Activated naive CD8-positive, alpha-beta T cell treated with anti-CD3 and anti-CD28 coated beads for 36 hours (primary cell): ENCODE measurements at places on chromosomes 16 and 17.

DNA sequence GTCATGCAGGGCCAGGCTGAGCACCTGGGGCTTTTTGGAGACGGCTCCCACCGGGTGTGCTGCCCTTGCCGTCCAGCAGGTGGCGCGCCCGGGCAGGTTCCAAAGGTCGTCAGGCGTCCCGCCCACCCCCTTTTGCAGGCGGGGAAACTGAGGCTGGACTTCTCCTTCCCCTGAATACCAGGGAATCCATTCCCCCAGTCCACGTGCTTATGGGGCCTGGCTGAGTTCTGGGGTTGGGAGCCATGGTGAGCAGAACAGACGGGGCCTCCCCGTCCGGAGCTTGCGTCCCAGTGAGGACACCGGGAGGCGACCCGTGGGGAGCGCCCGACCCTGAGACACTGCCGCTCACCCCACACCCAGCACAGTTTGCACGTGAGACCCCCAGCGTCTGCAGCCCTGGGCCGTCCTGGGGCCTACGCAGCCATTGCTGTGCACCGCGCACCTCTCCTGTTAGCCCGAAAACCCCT lies 51.8 kb upstream of the JPH3 start:
- peak; percentile 56 for DNase-seq

GRCh38 chr17:45430738-45431530 lies 1.7 kb downstream of the ARHGAP27 start:
- DNase-seq, result peak; percentile 67

DNA sequence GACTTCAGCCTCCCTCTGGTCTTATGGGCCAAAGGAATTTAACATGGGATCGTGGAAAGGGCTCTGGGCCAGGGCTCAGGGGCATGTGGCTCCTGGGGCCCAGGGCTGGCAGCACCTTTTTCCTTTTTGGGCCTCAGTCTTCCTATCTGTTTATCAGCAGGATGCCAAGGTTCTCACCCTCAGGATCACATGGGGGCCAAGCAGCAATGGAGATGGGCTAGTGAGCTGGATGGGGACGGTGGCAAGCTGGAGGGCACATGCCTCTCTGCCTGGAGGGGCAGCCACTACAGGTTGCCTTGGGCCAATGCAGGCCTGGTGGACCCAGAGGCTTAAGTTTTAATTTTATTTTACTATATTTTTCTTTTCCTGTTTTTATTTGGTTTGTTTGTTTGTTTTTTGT lies 95.4 kb downstream of the CYLD start:
- DNase-seq, result no peak

GRCh38 chr17:34070712-34071111 lies 184.4 kb upstream of the CCL2 start:
- no peak for DNase-seq

- DNase-seq, result no peak
Observed at GRCh38 chr16:26816885-26817571, 249.7 kb upstream of the C16orf82 start.

DNA sequence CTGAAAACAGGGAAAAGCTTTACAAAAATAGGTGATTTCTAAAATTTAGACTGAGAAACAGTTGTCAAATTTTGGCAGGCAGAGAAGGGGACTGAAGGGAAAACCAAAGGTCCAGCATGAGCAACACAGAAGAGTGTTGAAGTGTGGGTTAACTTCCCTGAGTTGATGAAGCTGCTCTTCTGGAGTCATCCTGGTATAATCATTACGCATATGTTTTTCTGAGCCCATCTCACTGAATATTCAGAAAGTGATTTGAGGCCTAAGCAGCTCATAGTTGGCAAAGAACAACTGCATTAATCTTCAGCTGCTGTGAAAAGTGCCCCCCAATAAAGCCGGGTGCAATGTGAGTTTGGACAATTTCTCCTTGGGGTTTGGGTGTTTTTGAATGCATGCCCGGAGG lies 115.0 kb upstream of the RBBP6 start:
- no peak for DNase-seq

DNA sequence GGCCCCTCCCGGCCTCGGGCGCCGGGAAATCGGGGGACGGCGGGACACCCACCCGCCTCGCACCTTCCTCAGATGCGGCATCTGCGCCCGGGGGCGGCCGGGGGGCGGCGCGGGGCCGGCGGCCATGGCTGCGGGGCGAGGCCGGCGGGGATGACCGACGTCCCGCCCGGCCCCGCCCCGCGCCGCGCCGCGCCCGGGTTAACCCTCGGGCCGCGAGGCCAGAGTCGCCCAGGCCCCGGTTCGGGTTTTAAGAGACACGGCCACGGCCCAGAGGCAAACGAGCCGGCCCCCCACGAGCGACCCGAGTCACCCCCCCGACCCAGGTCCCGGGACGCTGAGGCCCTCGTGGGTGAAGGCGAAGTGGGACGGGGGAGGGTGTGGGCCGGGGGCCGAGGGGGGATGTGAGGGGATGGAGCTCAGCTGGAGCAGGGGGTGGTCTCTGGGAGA lies at the start of gene RGS11:
RGS11 (minus strand) TSS at position 159 of the 447 bp plus-strand sequence; CDS start at position 126, 33 bp downstream.
- no peak for DNase-seq

DNA sequence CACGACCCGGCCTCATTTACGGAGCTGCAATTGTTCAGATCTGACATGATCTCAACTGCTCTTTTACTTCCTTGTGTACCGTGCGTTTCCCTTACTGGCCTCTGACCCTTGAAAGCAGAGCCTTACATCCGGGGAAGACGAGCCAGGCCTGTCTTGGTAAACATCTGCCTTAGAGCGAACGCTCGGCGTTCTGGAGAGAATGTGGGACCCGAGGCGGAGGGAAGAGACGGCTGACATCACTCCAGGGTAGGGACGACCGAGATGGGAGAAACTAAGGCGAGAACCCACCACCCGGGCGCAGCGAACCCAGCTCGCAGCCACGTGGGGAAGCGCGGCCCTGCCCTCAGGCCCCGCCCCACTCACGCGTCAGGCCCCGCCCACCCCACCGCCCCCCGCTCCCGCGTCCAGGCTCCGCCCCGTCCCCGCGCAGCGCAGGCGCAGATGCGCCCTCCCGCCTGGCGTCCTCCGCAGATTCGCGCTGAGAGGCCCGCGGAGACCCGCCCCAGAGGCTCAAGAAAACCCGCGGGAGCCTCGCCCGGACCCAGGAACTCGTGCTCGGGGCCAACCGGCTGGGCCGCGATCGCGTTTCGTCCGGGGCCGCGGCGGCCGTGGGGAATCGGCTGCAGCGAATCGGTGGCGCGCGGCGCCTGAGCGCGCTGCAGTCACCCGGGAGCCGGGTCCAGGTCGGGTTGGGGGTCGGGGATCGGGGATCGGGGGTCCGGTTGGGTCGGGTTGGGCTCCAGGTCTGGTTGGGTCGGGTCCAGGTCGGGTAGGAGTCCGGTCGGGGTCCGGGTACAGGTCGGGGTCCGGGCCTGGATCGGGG lies at the start of gene TELO2:
TELO2 (plus strand) TSS at position 438 of the 823 bp plus-strand sequence. CDS start 922 bp downstream, outside the sequence.
- peak; percentile 88 for DNase-seq

GRCh38 chr17:65371702-65372101 lies 189.7 kb downstream of the AXIN2 start:
- DNase-seq, result no peak

DNA sequence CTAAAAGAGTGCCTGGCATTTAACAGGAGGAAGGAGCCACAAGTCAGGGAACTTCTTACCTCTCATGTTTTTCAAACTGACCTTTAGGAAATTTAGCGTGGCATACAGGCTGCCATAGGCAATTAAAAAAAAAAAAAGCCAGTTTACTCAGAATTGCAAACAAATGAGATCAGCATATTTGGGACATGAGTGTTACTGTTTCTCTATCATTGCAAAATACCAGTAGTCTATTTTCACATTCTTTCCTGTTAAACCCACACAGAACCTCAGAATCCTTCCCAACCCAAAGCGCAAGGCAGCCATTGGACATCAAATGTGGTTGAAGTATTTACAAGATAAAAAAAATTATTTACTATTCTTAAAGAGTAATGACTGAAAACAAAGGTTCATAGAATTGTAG lies 366.4 kb upstream of the DYNLRB2 start:
- no peak for DNase-seq

DNA sequence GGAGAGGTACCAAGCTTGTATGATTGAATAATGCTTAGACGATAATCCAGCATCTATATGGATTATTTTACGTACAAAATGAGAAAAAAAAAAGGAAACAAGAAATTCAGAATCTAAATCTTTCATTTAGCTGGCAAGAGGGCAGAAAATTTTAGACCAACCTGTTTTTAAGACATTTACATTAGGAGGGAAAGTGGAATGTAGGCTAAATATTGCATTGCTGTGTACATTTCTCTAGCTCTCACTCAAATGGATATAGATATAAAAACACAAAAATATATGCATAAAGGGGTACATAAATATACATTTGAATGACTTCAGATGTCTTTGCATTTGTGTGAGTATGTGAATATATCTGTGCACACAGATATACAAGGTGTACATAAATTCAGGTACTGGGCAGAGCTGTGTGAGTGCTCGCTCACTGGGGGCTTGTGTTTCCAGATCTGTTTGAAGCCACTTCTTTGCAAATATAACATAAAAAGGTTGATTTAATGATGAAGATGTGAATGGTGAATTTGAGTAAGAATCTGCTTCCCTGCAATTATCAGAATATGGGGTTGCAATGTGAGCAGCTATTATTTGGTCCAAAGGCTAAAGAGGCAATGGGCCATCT lies 14.2 kb upstream of the ZFHX3 start:
- DNase-seq, result no peak

GRCh38 chr16:49049191-49049590 lies 232.4 kb downstream of the CBLN1 start:
- DNase-seq, result no peak

DNA sequence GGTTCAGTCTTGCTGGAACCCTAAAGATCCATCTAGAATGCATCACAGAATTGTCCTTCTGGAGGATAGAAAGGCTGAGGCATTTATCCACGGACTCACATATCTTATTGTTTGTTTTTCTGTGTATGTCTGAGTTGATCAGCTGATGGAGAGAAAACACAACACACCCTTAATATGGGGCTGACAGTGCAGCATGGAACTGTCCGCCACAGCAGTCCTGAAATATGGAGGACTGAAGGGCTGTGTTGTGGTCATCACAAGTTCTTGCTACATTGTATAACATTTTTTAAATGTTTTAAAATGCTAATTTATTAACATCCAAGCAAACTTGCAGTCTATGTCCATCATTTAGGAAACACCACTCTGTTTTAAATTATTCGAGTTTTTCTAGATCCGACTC lies 448.9 kb upstream of the ERCC4 start:
- no peak for DNase-seq

GRCh38 chr17:52178012-52178411 lies 19.5 kb upstream of the CA10 start:
- DNase-seq, result no peak

GRCh38 chr16:85312642-85313525 lies 200.6 kb upstream of the CIBAR2 start:
- DNase-seq, result no peak

- DNase-seq, result no peak
Observed at GRCh38 chr17:67442787-67443624, 65.9 kb downstream of the PITPNC1 start.

GRCh38 chr17:66441101-66441661 lies 138.8 kb downstream of the PRKCA start:
- DNase-seq, result no peak

- DNase-seq, result peak; percentile 48
Observed at GRCh38 chr16:22194707-22195444, 11.2 kb upstream of the EEF2K start.

GRCh38 chr17:77116371-77116860 lies 24.4 kb upstream of the SEC14L1 start:
- no peak for DNase-seq

GRCh38 chr16:67190041-67190440 lies at the start of gene EXOC3L1:
Gene EXOC3L1 (minus strand): TSS chr16:67190136. CDS start chr16:67189676, 460 bp downstream.
- no peak for DNase-seq

DNA sequence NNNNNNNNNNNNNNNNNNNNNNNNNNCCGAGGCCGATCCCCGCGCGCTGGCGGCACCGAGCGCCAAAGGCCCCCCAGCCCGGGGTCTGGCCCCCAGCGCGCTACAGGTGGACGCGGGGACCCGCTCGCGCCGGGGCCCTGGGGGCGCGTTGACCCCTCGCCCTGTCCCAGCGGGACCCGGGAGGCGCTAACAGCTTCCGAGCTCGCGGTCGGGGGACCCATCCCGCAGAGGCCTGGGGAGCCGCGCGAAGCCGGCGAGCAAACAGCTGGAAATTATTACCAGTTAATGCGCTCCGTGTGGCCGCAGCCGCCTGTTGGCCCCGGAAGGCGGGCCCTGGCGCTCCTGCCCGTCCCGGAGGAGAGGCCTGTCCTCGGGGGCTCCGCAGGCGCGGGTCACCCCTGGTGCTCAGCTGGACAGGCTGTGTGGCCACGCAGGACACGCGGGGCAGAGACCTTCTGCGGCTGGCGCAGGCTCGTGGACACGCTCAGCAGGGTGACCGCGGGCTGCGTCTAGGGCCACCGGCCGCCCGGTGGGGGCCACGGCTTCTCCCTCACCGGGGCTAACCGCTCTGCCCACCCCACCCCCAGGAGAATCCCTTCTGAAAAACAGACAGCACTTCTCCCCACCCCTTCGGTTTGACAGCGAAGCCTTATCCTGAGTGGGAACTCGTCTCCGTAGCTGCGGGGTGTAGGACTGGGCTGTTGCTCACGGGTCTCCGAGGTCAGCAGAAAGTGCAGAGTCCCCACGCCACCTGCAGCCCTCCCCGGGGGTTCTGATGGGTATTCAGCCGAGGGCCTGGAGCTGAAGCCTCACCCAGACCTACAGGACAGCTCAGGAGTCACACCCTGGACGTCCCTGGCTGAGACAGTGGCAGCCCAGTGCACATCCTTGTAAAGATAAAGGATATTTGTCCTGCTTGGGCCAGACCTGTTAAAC lies 138.7 kb upstream of the RPH3AL start:
- DNase-seq, result peak; percentile 60

- no peak for DNase-seq
Observed at GRCh38 chr16:19169082-19169639, 1.1 kb downstream of the SYT17 start.

DNA sequence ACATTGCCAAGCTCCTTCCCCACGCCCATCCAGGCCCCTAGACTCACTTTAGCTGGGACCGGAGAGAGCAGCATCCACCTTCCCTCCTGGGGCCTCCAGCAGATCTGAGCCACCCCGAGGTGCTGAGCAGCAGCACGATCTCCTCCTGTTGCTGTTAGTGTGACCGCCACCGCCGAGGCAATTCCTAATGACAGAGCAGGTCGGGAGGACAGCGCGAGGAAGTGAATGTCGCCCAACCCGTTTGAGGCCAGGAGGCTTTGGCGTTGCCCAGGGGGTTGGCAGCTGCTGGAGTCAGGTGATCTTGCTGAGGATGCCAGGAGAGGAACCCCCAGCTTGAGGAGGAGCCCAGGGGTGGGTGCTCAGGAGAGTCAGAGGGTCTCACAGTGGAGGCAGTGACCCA lies at the start of gene RNF222:
RNF222 (minus strand) TSS at position 192 of the 400 bp plus-strand sequence. CDS start 4,366 bp downstream, outside the sequence.
- DNase-seq, result no peak

- no peak for DNase-seq
Observed at GRCh38 chr17:62628831-62629555, 1.5 kb downstream of the MRC2 start.

DNA sequence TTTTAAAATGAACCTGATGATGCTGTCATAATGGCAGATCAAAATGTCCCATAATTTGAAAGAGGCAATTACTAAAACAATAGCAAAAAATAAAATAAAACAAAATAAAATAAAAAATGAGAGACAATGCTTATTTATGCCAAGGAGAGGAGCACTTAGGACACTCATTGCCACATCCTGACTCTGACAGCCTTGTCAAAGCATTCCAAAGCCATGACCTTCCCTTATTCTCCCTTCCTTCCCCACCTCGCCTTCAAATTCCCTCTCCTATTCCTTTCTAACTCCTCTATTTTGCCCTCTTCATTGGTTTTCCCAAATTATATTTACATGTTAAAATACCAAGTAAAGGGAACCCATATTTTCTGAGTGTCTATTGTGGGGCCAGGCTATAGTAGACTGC lies 220.0 kb downstream of the CDH13 start:
- no peak for DNase-seq
